ENCODE measurements at places on chromosomes 1 and 21.

- no peak for DNase-seq
Observed at GRCh38 chr1:182415789-182416188, 15.3 kb upstream of the TEDDM1 start.

DNA sequence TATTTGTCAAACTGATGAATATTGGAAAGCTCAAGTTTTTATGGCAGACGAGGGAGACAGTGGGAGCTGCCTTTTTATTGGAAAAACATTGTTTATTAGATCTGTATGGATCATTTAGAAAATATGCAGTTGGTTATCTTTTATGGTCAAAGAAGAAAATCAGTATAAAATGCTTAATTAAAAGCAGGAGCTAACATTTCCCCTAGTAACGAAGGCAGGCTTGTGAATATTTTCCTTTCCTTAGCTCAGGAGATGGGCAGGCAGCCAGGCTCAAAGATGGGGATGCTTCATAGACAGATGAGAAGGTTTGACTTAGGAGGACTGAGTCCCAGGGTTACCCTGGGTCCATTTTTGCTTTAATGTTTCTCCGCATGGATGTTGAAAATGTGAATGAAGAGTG, 26.0 kb downstream of the ROR1 start:
- no peak for DNase-seq

- DNase-seq = no peak
Observed at GRCh38 chr1:1332031-1332755, 1.1 kb downstream of the TAS1R3 start.

GRCh38 chr1:46603481-46603857, 599 bp downstream of the MKNK1 start:
- no peak for DNase-seq

DNA sequence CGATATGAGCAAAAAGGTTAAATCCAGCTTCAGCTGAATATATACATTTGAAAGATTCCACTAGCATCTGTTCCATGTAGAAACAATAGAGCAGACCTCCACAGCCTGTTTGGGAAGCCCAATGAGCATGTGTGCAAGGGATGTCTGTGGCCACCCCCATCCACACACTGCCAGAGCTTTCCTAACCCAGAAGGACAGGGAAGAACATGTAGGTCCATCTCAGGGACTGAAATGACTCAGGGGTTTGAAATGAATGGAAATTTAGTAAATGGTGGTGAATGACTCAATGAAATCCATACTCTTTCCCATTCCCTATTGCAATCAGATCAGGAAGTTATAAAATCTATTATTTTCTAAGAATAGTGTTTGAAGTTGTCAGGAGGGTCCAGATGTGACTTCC, 397.2 kb downstream of the DUSP10 start:
- no peak for DNase-seq

DNA sequence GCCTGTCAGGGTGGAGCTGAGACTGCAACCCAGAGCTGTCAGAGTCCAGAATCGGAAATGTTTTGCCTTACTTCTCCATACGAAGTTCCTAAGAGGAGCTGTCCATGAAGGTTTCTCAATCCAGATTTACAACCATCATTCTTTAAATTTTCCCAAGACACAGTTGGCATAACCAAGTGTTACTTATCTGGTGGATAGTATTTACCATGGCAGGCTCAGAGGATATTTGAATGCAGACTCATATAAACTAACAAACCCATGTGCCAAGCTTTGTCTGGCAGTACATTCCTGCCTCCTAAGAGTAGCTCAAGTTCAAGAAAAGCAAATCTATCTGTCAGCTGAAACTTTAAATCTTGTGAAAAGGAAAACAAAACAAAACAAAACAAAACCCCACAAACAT, 267.9 kb downstream of the ZNF326 start:
- DNase-seq = no peak

GRCh38 chr1:41490911-41491310, 6.4 kb upstream of the EDN2 start:
- no peak for DNase-seq

Data from activated naive CD4-positive, alpha-beta T cell (primary cell).